ENCODE measurements at places on chromosomes 3 and 15. TPM values are rescaled to one million over a fixed set of nuclear protein-coding genes. Genes with fewer than 3 reads are reported as not detected.

DNA sequence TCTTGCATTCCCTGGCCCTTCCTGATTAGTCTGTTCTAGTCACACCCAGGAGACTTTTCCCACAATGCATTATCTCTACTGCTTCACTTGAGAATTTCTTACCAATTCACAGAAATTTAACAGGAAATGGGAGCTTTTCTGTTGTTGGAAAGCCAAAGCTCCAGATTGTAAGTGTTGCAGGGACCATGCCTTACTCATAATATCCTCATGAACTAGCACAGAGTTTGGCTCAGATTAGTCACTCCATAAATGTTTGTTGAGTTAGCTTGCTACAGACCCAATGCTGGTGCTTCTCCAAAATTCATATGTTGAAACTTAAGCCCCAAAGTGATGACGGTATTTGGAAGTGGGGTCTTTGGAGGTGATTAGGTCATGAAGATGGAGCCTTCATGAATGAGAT lies 232.6 kb downstream of the GAP43 start:
- no peak for DNase-seq

The FBXL2 gene
- 2.1 TPM for total RNA-seq

The KCNMB2 gene
- 2.7 TPM for total RNA-seq

DNA sequence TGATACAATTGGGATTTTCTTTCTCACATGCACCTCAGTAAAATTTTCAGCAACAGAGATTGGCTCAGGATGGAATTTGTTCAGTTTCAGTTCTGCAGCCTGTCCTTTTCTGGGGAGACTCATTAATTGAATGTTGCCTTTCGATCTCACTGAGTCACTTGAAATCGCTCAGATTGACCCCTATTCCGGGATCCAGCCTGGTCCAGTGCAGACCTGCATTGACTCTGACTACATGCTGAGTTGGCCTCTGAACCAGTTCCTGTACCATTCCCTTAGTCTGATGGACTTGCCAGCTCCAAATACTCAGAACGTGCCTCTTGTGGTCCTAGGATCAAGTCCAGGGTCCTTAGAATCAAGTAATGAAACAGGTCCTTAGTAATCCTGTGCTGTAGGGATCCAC lies 9.4 kb downstream of the IGF1R start:
- DNase-seq: no peak

The KY gene
- total RNA-seq: 20.6 TPM

- DNase-seq: peak; percentile 79
Observed at GRCh38 chr15:68930268-68931022, at the start of gene SPESP1. TSS of gene SPESP1 (plus strand) at chr15:68930525. CDS start at chr15:68930654, 129 bp downstream.

DNA sequence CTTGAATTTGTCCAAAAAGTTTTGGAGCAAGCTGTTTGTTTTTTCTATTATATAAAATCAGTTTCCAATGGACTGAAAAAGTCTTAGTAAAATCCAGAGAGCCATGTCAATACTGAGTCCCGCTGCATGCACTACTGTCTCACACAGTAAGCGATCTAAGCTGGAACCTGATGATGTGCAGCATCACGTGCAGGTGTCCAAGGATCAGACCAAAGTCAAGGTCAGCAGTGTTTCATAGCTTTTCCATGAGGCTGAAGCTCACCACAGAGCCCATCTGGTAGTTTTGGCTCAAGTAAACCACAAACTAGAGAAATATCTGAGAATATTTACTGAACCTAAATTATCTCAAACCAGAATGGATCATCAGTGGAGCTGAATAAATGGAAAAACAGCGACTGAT lies 784.0 kb upstream of the SEMA6D start:
- DNase-seq: no peak

DNA sequence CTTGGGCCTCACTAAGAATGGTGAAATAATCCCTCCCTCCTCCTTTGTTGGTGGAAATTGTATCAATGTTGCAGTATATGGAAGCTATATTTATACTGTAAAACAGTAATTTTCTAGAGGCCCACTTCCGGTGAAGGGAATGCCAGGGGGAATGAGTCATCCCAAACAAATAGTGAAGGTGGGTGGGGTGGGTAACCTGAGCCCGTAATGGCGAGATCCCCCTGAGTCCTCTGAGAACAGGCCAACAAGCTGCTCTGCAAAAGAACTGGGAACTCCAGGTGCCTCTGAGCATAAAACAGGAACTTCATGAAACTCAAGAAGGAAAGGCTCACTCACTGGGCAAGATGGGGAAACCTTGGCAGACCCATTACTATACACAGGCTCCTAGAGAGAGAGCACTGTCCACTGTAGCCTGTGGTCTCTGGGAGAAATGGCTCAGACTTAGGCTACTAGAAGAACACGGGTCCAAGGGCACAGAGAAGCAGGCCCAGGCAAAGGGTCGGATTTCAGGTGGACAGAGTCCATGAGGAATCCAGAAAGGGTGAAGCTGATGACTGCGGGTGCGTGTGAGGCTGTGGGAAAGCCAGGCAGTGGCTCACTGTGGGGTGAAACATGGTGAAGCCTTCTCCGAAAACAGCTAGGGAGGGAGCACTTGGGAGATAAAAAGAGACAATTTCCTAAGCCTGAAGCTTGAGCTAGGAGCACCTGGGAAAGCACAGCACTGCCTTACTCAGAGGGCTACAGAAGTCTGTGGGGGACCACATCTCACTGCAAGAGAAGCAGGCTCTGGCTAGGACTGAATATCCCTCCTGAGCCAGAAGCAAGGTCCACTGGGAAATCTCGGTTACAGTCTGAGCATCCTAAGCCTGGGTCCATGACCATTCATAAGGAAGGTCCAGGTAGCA lies 19.8 kb downstream of the LARP6 start:
- DNase-seq: no peak

The ATP13A5 gene
- total RNA-seq: not detected

The IL12A gene
- total RNA-seq: 0.32 TPM

The GOLGA8J gene
- not detected for total RNA-seq

The NECTIN3 gene
- total RNA-seq: 9.1 TPM

The KNG1 gene
- total RNA-seq: 0.37 TPM

DNA sequence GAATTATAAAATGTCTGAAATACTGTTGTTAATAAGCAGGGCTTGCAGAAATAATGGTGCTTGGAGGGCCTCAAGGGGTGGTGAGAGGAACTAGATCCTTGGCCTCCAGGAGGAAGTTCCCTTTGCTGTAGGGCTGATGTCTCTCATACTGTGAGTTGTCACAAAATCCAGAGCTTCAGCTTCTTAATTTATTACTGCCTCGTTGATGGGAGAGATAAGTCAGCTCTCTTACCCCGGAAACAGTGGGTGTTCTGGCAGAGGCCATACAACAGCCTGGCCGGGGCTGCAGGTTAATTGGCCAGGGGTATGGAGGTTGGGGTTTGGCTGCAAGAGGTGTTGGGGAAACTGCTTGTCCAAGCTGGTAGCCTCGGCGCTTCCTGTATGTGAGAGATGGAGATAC lies 15.5 kb downstream of the MAPKAPK3 start:
- no peak for DNase-seq

DNA sequence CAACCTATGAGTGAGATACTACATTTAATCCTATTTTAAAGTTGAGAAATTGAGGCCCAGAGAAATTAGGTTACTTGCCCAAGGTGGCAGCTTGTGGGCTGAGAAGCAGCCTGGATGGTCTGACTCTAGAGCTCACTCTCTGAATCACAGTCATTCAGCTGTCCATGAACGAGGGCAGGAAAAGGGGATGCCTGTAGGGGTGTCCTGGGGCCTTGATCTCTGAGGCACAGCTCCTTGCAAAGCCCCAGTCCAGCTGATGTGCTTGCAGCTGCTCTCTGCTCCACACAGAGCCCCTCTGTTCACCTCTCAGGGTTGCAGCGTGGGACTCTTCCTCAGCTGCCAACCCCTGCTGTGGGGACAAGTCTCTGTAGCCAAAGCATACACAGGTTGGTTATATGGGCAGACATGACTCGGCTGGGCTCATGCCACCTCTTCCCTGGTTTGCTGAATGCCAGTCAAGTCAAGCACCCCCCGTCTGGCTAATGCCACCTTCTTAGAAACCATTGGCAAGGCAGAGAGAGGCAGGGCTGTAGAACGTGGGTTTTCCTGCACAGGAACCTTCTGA lies 56.8 kb downstream of the GASK1A start:
- no peak for DNase-seq

DNA sequence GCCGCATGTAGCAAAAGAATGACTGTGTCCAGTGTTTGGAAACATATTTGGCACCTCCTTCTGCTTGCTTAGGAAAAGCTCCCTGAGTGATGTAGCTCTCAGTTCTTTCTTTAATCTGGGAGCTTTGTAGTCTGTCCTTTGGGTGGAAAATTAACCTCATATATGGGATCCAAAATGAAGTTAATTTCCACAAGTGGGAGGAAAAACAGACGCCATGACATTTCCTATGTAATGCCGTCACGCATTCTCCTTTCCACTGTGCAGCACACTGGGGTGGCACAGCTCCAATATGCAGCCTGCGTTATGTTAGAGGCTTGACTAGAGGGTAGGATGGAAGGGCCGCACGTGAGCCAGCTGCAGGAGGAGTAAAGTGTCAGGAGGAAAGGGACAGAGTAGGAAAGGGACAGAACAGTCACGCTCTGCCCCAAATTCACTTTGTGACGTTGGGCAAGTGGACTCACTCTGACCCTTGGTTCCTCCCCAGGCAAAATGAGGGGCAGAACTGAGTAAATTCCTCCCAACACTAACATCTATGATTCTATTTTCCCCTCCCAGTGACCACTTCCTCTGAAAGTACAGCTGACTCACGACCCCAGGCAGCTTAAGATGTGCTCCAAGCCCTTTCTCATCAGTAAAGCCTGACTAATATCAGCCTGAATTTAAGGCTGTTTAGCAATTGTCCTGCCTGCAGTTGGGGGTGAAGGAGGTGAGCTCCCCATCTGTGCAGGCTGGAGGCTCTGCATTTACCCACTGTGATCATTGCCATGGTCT lies 176.5 kb upstream of the PFN2 start:
- DNase-seq: no peak

The RPP14 gene
- 25.0 TPM for total RNA-seq

- no peak for DNase-seq
Observed at GRCh38 chr3:45972534-45973402, 22.9 kb downstream of the FYCO1 start.

The CISH gene
- total RNA-seq: 10.2 TPM

- DNase-seq: no peak
Observed at GRCh38 chr3:121574449-121574848, 6.7 kb downstream of the ARGFX start.

GRCh38 chr3:31312400-31312799 lies 220.3 kb upstream of the STT3B start:
- DNase-seq: no peak

DNA sequence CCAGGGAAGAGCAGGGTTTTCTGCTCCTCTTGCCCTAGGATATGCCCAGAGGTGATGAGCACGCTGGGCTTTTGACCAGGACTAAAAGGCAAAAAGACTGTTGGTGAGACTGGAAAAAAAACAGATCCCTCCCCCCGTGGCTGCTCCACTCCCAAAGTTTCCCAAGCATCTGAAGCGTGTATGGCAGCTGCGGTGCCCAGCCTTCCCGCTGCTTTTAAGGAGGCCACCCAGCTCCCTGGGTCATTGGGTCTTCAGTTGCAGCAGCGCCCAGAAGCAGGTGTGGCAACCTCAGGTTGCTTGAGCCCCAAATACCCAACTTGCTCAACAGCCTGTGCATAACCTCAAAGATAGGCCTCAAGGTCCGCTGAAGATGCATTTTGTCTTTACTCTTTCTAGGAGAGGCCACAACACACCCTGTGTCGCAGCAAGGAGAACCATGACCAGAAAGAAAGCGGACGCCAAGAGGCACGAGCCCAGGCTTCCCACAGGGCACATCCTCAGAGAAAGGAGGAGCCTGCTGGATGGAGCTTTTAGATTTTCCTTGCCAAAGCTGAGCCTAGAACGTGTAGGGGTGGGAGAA lies 2.0 kb downstream of the SRGAP3 start:
- no peak for DNase-seq

The MED12L gene
- 0.10 TPM for total RNA-seq

DNA sequence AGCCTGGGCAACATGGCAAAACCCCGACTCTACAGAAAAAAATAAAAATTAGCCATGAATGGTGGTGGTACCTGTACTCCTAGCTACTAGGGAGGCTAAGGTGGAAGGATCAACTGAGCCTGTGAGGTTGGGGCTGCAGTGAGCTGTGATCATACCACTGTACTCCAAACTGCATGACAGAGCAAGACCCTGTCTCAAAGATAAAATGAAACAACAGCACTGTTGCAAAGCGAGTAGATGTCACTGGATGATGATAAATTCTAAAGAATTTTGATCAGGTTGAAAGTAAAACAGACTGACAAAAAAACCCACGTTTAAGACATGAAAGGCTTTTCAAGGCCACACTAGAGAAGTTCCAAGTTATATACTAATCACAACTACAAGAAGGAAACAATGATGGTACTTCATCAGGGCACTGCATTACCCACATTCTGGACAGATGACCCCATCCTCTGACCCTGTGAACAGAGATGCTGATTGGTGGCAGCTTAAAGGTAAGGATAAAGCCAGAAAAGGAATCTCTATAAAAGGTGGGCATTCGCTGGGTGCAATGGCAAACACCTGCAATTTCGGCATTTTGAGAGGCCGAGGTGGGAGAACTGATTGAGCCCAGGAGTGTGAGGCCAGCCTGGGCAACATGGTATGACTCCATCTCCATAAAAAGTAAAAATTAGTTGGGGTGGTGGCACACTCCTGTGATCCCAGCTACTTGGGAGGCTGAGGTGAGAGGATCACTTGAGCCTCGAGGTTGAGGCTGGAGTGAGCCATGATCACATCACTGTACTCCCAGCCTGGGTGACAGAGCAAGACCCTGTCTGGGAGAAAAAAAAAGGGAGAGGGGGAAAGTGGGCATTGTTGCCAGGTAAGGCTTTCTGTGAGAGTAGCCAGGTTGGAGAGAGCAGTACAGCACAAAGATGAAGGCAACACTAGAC lies 59.2 kb downstream of the TBL1XR1 start:
- DNase-seq: no peak

DNA sequence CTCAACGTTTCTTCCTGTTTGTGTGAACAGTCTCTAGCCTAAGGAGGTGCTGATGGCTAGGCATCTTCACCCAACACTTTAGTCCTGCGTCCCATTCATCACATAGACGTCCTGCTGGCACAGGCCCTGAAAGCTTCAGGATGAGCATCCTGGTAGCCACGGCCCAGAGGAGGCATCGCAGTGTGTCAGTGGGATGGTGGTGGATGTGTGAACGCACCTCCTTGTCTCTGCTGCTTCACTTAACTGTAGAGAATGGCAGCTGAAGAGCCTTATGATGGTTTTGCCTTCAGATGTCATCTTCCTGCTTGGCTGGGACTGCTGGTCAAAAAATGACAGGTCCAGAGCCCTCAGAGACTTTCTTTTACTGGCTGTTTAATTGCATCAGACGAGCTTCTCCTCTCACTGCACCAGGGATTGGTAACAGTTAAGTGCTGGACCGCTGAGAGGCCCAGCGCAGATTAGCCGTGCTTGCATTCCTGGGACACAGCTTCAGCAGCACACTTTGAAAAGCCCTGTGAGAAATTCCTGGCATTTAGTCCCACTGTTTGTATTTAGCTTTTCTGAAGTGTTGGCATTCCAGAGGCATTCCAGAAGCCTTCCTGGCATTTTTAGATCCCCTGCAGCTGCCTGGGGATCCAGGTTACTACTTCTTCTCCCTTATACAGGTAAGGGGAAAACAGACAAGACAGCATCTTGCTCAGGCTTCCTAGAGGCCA lies 132.4 kb upstream of the PLXNA1 start:
- peak; percentile 61 for DNase-seq

- DNase-seq: no peak
Observed at GRCh38 chr3:185649414-185649813, 63.3 kb downstream of the SENP2 start.

GRCh38 chr3:156795890-156796481 lies 30.2 kb upstream of the LEKR1 start:
- no peak for DNase-seq

- no peak for DNase-seq
Observed at GRCh38 chr15:98881526-98882520, 125.8 kb downstream of the PGPEP1L start.

- DNase-seq: no peak
Observed at GRCh38 chr3:114086356-114086755, 29.8 kb downstream of the QTRT2 start.

GRCh38 chr3:116614795-116615362 lies 94.7 kb upstream of the TUSC7 start:
- no peak for DNase-seq
